KBM-7 (cell line): ENCODE measurements at places on chromosomes 5 and 9.

DNA sequence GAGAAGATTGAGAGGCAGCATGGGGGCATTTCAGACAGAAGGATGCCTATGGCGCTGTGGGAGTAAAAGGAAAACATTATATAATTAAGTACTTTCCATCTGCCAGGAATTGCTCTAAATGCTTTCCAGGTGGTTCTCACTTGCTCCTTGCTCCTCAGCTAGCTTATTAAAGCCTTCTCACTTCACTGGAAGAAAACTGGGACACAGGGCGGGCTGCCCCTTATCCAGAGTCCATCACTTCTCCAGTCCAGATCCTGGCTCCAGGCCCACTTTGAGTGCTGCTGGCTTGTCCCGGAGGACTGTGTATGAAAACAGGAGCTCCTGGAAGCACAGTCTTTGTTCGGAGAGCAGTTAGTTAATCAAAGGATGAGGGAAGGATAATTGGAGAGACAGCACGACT lies 409.9 kb upstream of the ADAMTS16 start:
- DNase-seq: no peak

DNA sequence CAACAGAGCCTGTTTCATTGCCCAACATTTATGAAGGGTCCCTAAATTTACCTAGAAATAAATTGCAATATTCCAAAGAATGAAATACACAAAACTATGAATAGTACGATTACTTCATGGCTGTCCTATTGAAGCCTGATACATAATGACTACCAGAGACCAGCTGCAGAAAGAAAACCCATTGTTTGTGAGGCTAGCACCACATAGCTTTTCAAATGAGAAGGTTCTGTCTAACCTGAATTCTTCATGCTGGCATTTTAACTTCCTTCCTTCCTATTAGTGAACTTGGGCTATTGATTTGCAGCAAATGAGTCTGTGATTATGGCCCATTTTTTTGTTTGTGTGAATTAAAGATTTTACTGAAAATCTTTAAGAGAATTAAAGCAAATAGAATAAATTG lies 47.3 kb downstream of the MEGF10 start:
- no peak for DNase-seq

- DNase-seq: no peak
Measured at GRCh38 chr5:30650311-30650710, 543.2 kb upstream of the CDH6 start.

DNA sequence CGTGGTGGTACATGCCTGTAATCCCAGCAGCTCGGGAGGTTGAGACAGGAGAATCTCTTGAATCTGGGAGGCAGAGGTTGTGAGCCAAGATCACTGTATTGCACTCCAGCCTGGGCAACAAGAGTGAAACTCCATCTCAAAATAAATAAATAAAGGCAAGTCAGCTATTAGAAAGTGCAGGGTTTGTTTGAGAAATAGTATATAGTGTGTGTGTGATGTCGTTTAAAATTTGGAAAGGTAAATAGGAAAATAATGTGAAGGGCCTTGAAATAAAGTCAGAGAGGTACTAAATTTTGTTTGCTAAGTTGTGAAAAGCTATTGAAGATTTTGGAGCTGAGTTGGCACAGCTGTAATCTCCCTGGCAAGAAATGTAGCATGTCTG lies 17.8 kb downstream of the ZNF131 start:
- DNase-seq: no peak

- peak; percentile 11 for DNase-seq
Measured at GRCh38 chr5:119681734-119682133, 52.4 kb downstream of the FAM170A start.

GRCh38 chr9:124068251-124068650 lies 56.7 kb downstream of the LHX2 start:
- no peak for DNase-seq

DNA sequence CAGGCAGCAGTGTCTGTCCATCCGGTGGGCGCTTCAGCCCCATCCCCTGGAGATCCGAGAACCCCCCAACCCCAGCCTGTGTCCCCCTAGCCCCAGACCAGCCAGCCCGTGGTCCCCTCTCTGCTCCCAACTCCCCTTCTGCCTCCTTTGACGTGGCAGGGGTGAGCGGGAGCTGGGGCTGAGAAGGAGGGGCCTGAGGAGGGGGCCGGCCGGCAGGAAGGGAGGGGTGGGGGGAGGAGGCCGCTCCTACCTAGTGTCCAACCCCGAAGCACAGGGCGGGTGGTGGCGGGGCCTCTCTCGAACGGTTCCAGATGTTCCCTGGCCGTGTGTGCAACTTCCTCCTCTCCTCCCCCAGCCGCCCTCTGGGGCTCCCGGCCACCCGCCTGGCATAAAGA lies 31.0 kb downstream of the GOLGA2 start:
- DNase-seq: peak; percentile 92

GRCh38 chr5:110086658-110087388 lies 397.1 kb downstream of the MAN2A1 start:
- no peak for DNase-seq

DNA sequence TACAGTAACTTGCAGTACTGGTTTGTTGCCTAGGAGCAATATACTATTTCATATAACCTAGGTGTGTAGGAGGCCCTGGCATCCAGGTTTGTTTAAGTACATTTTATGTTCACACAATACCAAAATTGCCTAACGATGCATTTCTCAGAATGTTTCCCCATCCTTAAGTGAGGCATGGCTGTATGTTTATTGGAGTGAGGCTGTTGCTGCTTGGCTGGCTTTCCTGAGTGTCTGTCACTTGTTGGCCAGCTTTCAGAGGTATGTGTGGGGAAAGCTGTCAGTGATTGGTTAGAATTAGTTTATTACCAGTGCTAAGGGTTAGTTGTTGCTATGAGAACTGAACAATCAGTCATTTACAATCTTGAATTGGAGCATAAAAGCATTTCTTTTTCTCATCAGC lies 154.1 kb upstream of the CDH12 start:
- DNase-seq: no peak

- DNase-seq: no peak
Measured at GRCh38 chr5:36392818-36393217, 91.1 kb upstream of the RANBP3L start.

DNA sequence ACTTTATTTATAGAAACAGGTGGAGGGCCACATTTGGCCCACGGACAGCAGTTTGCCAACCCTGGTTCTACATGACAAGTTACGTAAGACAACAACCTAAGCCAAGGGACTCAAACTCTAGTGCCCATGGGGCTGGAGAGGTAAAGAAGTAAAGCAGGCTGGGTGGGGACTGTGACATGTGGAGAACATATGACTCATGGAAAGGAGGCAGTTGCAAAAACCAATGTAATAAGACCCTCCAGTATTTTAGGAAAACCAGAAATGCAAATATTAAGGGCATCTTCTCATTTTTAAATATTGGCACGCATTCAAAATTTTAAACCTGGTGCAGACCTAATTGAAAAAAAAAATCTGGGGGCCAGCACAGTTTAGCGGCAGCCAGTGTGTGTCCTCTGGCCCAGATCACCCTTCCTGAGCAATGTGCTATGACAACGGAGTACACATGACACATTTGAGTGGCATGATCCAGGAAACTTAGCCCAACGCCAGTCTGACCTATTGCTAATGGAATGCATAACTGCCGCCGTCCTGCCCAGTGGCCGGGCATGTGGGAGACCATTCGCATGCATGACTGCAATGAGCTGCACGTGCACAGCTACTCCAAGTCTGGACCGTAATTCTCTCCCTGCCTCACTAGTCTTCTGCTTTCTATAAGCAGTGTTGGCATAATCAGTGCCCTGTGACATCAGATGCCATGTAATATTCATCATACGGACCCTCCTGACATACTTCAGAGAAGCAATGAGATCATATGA lies 97.2 kb downstream of the SH3TC2 start:
- DNase-seq: no peak

GRCh38 chr5:133199417-133200178 lies 147.8 kb downstream of the HSPA4 start:
- no peak for DNase-seq

GRCh38 chr5:154729613-154730012 lies 25.6 kb upstream of the LARP1 start:
- DNase-seq: no peak

DNA sequence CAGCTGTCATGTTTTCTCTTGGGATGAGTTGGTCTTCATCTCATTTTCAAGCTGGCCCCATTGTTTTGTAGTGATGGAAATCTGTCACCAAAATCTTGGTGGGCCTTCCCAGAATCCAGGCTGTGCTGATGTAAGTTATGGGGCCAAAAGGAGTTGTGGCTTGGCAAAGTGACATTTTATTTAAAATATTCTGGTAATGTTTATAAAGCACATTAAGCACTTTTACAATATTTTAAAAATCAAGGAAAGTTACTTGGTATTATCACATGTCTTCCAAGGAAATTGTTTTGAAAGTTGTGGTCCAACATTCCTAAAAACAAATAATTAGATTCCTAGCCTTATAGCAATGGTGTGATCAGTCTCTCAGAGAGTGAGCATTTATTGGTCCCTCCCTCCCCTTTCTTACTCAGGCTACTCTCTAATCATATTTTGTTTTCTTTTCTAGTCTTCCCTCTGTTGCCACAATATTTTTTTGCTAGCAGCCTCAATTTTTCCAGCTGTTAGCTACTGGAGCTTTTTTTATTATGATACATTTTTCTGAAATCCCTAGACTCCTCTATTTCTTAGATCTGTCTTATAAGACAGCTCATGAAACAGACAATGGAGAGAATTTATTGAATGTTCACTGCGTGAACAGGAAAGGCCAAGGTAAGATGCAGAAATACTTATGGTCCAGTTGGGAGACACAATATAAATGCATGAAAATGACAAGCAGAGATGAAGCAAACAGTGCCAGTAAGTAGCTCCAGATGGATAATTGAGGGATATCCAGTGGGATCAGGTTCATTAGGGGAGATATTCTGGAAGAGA lies 408.1 kb upstream of the ZNF608 start:
- no peak for DNase-seq

DNA sequence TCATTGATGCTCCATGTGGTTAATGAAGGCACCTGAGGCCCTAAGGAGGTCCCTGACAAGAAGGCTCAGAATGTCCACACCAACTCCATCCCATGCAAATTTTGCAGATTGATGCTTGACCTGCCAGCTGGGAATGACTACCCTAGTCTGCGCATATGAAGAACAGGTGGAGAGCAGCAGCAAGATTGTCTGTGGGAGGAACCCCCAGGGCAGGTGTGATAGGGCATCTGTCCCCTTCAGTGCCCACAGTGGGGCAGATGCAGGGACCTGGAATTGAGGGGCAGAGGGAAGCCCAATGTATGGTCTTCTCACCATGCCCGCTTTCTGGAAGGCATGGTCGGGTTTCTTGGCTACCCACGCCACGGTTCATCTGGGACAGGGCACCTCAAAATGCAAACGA lies 79.6 kb downstream of the MACROH2A1 start:
- no peak for DNase-seq

- DNase-seq: no peak
Measured at GRCh38 chr9:6355728-6356127, 27.6 kb downstream of the TPD52L3 start.

DNA sequence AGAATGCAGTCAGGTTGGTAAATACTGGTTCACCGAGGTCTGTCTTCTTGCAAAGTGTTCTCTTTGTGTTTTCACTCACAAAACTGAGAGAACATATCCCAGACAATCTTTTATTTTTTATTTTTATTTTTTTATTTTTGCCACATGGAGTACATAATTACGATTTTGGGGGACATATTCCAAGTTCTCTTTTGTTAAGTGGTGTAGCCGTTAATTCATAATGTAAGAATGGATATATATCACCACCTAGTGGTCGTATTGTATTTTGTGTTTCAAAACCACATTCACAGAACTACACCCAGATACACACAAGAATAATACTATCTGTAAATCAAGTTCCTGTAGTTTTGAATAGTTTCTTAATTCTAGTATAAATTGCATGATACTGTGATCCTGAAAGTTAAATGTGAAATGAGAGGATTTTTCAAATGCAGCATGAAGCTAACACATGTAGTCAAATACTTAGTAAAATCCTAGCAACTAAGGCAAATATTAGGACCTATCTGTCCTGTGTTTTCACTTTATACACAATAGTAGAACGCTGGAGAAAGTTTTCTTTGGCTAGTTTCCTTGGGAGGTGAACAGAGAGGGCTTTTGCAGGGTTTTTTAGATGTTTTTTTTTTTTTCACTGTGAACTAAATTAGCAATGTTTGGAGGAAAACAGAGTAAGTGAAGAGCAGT lies 92.7 kb downstream of the VCAN start:
- DNase-seq: peak; percentile 75

DNA sequence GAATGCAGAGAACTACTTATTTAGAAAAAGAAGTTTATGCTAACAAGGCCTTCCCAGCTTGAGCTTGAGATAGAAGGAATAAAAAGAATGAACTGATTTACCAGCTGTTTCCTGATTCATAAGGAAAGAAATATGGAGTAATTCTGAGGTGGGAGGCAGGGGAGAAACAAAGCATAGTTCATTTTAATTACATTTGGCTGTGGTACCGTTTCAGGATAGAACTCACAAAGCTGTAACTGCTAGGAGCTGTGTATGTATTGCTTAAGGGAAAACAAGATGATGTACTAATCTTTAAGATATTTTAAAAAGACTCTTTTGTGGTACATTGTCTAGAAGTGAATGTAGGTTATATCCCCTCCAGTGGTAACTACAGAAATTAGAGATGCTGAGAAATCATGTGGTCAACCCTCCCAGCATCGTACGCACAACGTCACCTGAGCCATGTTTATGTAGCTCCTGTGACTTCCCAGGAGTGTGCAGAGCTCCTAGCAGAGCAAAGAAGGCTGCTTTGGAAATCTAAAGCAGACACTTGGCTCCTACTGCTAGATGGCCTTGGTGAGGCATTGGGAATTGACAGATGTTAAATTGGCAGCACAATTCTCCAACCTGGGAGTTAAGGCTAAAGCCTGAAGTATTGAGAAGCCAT lies 208.3 kb upstream of the VLDLR start:
- DNase-seq: no peak

DNA sequence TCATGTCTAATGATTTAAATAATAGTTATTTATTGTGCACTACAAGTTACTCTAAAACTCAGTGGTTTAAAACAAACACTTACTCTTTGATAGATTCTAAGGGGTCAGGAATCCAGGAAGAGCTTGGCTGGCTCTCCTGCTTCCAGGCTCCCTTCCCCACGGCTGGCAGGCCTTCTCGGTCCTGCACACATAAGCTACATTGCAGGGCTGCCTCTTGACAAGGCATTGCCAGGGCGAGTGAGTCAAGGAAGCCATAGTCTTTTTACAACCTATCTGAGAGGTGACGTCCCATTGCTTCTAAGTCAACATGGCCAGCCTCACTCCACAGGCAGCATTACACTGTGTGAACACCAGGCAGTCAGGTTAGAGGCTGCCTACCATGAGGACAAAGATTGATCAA lies 119.8 kb downstream of the AUH start:
- no peak for DNase-seq

DNA sequence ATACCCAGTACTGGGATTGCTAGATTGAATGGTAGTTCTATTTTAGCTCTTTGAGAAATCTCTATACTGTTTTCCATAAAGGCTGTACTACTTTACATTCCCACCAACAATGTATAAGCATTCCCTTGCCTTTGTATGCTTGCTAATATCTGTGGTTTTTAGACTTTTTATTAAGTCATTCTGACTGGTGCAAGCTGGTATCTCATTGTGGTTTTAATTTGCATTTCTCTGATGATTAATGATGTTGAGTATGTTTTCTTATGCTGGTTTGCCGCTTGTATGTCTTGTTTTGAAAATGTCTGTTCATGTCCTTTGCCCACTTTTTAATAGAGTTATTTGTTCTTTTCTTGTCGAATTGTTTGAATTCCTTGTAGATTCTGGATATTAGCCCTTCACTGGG lies 512.7 kb upstream of the PAPPA start:
- DNase-seq: no peak
